ENCODE measurements at places on chromosomes 1 and 21.
A peak's percentile ranks its signal among the peaks of the same experiment; 100 is the strongest.

DNA sequence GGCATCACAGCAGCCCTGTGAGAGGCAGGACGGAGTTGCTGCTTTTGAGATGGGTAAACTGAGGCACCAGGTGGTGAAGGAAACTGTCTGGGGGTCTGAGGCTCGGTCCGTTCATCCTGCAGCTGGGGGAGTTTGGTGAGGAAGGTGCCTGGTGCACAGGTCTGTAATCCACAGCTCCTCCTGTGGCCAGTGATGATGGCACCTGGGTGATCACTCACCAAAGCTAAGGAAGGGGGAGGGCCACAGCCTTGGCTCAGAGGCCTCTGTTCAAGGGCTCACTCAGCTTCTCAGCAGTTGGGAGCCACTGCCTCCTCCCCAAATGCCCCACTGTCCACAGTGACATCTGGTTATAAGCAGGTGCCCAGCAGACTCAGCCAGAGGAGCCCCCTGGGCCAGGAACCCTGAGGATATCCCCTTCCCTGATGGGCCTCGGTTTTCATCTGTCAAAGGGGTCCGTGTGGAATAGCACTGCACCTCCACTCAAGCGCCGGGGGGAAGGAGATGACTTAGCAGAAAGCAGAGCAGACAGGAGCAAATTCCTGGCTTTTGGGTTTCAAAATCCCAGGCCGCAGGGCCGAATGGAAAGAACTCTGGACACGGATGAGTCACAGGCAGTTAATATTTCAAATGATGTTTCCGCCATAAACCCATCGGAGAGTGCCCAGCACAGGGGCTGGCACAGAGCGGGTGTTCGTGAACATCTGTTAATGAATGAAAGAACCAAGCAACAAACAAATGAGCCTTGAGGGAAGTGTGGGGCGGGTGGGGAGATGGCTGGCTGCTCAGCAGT, 82.8 kb downstream of the DMRTB1 start:
- DNase-seq: peak; percentile 47

GRCh38 chr1:169024800-169025271, 81.7 kb upstream of the ATP1B1 start:
- DNase-seq: no peak

GRCh38 chr1:227753999-227754711, 18.9 kb downstream of the SNAP47 start:
- no peak for DNase-seq

GRCh38 chr1:182193908-182194550, 132.5 kb upstream of the ZNF648 start:
- no peak for DNase-seq

DNA sequence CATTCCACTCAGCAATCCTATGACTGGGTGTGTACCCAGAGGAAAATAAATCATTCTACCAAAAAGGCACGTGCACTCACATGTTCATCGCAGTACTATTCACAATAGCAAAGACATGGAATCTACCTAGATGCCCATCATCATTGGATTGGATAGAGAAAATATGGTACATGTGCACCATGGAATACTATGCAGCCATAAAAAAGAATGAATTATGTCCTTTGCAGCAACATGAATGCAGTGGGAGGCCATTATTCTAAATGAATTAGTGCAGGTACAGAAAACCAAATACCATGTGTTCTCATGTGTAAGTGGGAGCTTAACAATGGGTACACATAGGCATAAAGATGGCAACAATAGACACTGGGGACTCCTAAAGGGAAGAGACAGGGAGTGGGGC, 39.9 kb upstream of the SLC35F3 start:
- DNase-seq: no peak

DNA sequence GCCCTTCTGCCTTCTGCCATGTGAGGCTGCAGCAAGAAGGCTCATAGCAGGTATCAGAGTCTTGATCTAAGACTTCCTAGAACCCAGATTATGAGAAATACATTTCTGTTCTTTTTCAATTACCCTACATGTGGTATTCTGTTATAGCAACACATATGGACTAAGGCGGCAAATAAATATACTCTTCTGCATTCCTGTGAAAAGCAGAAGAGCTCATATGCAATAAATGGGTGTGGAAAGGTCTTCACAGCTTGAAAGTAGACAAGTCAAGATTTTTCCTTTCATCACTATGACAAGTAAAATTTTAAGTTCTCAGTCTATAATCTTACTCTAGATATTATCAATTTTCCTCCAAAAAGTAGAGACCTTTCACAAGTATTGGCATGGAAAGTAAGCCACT, 36.6 kb downstream of the TNFSF18 start:
- no peak for DNase-seq

GRCh38 chr1:110798691-110799256, 74.2 kb upstream of the CD53 start:
- DNase-seq: no peak

DNA sequence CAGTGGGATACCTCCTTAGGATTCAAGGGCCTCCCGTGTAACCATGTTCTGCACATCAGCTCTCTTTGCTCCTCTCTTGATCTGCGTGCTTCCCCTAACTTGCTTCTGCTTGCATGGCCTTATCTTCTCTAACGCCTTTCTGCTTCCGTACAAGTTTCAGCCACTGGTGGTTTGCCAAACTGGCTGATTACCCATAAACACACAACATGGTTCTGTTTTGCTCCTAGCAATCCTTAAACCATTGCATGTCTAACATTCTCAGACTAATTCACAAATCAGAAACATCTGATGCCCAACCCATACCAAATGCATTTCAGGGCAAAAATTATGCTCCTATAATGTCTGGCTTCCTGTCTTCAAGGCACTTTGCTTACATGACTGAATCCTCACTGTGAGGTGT, 166.4 kb downstream of the PBX1 start:
- no peak for DNase-seq

- DNase-seq: no peak
These were observed 35.1 kb downstream of the SLC2A1 start for GRCh38 chr1:42923367-42924081.

- no peak for DNase-seq
These were observed 15.8 kb upstream of the PLA2G2C start for GRCh38 chr1:20202166-20202565.
